ENCODE measurements at places on chromosomes 5 and 9. TPM values are rescaled to one million over a fixed set of nuclear protein-coding genes. Genes with fewer than 3 reads are reported as not detected.
A peak's percentile ranks its signal among the peaks of the same experiment; 100 is the strongest.

DNA sequence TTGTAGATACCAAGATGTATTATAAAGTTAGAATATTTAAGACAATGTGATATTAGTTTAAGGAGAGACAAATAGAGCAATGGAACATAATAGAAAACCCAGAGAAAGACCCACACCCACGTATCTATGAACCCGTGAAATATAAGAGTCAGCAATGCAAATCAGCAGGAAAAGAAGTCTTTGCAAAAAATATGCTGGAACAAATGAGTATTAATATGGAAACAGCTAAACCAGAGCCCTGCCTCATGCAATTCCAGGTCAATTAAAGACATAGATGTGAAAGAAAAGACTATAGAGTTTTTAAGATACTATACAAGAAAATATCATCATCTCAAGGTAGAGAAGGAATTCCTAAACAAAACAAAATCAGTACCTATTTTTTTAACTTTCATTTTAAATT, 23.1 kb upstream of the IL3 start:
- DNase-seq, result no peak

GRCh38 chr5:72436796-72437471, 70.3 kb downstream of the ZNF366 start:
- no peak for DNase-seq

DNA sequence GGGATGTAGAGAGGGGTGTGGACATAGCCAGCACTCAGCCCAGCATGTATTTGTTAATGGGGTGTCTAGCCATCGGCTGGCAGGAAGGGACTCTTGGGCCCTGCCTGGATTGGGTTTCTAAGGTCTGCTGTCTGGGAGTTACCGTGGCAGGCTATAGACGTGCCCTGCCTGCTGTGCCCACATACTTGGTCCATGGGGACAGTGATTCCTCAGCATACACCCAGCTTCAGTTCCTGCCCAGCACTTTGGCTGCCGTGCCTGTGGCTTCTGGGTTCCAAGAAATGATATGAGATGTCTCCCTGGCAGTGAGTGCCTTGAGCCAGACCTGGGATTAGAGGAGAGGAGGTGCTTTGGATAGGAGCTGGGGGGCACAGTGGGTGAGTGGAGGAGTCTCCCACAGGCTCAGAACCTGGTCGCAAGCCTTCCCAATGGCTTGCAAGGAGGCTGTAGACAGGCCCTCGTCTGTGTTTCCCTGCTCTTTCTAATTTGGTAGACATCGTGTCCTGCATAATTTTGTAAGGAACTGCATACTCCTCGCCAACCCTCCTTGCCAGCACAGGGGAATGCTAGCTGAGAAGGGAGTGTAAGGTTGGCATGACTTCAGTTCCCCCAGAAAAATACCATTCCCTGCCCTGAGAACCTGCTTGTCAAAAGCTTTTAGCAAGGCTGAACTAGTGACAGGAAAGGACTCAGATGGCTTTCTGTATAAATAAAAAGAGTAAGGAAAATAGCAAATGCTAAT, 287.9 kb downstream of the ZSWIM6 start:
- DNase-seq, result peak; percentile 64

DNA sequence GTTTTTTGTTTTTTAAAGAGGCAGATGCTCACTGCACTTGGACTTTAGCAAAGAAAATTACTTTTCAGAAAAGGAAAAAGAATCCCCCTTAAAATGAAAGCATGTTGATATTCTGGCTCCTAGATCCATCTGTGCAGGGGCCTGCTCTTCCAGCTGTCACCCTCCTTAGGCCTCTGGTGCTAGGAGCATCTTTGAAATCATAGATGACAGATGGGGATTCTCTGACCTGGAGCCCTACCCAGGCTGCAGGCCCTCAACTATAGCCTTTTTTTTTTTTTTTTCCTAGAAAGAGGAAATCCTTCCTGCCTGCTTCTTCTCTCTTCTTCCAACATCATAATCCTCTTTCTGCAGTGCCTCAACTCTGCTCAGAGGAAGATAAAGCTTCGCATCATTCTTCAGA, 16.3 kb upstream of the DCP2 start:
- no peak for DNase-seq

GRCh38 chr5:173327948-173328843, at the start of gene STC2:
Gene STC2 (minus strand): TSS chr5:173328414. CDS start chr5:173328193, 221 bp downstream.
- DNase-seq, result no peak

DNA sequence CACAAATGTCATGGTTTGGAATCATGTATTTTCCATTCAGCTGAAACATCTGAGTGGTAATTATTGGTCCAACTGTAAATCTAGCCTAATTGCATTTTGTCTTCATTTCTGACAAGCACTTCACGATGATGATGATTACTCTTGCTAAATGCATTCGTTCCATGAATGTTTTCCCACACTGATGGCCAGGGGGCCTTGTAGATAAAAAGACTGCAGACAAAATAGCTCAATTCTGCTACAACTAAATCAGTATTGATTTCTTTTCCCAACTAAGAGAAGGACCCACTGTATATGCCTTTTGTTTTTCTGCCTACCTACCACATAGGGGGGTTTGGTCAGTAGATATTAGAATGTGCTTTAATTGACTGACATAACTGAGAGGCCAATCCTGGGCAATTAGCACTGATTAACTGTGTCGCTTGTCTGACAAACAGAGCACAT, 1351.3 kb upstream of the NUDT12 start:
- no peak for DNase-seq

GRCh38 chr9:83406921-83407320, 131.3 kb downstream of the FRMD3 start:
- DNase-seq, result no peak

DNA sequence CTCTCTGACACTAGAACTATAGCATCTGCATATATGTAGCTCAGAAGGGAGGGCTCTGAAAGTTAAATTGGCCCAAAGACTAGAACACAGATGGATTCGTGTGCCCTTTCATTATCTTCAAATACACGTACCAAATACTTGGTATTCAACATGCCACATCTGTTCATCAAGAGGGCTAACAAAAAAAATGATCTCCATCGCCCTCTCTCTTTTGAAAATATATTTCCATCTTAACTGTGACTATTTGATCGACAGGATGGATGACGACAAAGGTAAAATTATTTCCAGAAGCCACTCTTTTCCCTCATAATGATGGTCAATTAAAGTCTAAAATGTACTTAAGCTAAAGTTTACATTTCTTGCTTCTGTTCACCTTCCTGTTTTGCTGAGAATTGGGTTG, 77.0 kb downstream of the SEMA6A start:
- DNase-seq, result no peak

- DNase-seq, result no peak
Observed at GRCh38 chr5:118506217-118506852, 482.0 kb downstream of the DTWD2 start.

Gene PCDHGA12
- not detected for total RNA-seq

Gene FBXO10
- 17.5 TPM for total RNA-seq

- no peak for DNase-seq
Observed at GRCh38 chr9:134125413-134126095, 10.3 kb upstream of the WDR5 start.

GRCh38 chr9:131043087-131043486, 34.1 kb downstream of the LAMC3 start:
- no peak for DNase-seq

Gene ACTBL2
- total RNA-seq, result not detected

DNA sequence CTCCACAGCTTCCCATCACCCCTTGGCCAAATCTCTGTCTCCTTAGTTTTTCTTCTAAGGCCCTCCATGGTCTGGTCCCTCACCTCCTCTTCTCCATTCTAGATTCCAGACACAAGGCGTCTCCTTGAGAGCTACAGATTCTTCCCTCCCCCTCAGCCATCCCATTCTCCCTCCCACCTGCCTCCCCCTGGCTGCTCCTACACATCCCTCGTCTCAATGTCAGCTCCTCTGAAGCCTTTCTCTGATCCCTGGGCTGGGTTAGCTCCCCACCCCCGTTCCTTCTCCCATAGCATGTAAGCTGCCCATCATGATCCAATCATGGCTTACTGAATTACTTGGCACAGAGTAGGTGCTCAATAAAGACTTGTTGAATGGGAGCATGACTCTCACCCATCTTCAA, 69.0 kb downstream of the ANKH start:
- DNase-seq, result no peak

GRCh38 chr5:105554568-105555169, 1992.1 kb upstream of the NUDT12 start:
- DNase-seq, result no peak

DNA sequence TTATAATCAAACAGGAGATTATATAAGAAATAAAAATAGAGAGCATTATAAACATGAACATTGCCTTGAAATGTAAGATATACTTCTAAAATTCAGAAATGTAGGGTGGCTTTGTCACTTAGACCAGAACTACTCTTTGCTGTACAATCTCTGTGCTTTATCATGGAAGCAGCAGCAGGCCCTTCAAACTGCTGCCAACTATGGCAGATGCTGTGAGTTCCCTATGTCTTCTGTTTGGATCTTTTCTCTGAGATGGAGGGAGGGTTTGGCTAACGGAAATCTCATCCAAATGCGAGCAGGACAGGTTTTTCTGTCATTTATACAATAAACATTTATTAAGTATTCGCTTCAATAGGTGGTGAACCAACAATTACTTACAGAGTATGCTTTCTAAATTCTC, 34.8 kb upstream of the RICTOR start:
- DNase-seq, result peak; percentile 86

GRCh38 chr5:30765706-30766105, 427.8 kb upstream of the CDH6 start:
- no peak for DNase-seq

GRCh38 chr5:82312373-82312856, 34.3 kb upstream of the RPS23 start:
- DNase-seq, result peak; percentile 30

DNA sequence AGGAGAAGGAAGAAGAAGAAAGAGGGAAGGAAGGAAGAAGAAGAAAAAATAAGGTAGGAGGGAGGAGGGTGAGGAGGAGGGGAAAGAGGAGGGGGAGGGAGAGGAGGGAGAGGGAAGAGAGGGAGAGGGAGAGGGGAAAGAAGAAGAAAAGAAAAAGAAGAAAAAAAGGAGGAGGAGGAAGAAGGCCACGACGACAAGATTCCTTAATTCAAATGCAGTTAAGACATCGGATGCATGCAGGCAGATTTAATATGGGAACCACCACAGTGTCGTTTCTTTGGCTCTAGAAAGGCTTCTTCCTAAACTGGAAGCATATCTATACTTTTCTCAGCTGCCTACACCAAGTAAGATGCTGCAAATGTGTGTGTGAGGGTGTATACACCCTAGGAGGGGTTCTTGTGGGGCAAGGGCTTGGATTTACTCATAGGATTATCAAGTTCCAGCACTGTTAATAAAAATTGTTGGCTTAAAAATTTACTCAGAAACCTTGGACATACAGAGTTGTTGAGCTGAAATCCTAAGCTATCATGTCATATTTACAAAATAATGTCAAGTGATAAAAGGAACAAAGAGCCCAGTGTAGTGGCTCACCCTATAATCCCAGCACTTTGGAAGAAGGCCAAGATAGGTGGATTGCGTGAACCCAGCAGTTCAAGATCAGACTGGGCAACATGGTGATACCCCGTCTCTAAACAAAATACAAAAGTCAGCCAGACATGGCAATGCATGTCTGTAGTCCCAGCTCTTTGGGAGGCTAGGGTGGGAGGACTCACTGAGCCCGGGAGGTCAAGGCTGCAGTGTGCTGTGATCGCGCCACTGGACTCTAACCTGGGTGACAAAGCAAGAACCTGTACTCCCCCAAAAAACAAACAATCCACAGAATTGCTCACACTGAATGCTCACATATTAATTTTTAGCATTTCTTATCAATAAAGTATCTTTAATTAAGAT, 108.5 kb downstream of the UBAP2 start:
- DNase-seq, result no peak

GRCh38 chr5:141934099-141934844, 10.6 kb downstream of the DELE1 start:
- peak; percentile 82 for DNase-seq

Gene SETX
- 26.9 TPM for total RNA-seq

DNA sequence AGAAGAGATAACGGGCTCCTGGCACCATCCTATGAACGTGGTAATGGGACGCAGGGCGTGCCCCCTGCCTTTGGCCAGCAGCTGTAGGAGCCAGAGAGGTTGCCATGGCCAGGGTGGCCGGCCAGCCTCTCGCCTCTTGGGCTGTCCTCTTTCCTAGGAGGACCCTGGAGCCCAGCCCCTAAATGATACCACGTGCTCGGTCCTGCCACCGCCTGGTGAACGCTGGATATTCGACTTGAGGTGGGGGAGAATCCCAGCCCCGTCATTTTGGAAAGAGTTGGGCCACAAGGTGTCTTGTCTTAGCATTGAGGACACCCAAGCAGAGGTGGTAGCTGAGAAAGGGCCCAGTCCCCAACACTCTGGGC, 391 bp upstream of the NRG2 start:
- DNase-seq, result peak; percentile 72

Gene FAXDC2
- 7.9 TPM for total RNA-seq

Data from G401 (cell line).